ENCODE measurements at places on chromosomes 3 and 15.

GRCh38 chr3:117955196-117955595 lies 1079.5 kb downstream of the IGSF11 start:
- no peak for DNase-seq

DNA sequence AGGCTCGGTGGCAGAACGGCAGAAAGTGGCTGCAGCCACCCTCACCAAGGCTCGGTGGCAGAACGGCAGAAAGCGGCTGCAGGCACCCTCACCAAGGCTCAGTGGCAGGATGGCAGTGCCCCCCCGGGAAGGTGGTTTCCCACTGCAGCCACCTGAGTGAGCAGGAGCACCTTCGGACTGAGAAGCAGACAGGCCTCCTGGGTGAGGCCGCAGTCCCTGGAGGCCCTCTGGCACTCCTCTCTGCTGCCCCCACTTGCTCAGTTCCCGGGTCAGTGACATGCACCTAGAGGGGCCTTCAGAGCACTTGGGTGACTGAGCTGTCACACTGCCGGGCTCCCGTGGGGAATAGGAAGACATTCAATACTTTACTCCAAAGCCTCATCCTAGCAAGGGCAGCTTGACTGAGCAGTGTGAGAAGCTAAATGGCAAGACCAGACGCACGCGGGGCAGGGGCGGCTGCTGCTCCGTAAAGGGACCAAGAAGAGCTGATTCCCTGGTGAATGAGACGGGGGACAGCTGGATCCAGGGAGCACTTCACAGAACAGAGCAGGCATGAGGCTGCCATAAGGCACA lies 62.7 kb downstream of the PCSK6 start:
- DNase-seq: no peak

GRCh38 chr3:56375654-56376053 lies 92.6 kb downstream of the ERC2 start:
- DNase-seq: no peak

- DNase-seq: peak; percentile 47
Measured at GRCh38 chr3:69948246-69948862, 51.2 kb upstream of the SAMMSON start.

GRCh38 chr3:12484198-12484982 lies at the start of gene TSEN2:
Gene TSEN2, plus strand, starts transcription at chr3:12484480. Its CDS starts 5,321 bp downstream, at chr3:12489801.
- peak; percentile 98 for DNase-seq

DNA sequence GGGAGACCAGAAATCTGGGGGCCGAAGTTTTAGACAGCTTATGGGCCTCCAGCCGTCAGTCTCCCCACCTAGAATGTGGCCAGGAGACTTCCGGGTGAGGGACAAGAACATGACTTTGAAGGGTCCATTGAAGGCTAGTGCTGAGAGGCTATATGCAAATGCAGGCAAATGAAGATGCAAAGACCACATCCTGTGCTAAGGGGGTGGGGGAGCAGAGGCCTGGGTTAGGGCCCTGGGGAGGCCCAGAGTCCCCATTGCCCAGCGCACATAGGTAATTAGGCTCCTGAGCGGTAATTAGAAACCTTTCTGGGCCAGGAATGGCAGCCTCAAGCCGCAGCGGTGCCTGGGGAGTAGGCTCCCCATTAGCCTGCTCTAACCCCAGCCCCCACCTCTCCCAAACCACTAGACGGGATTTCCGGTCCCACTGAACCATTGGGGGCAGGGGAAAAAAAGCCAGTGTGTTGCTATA lies 6.8 kb downstream of the CSK start:
- DNase-seq: no peak

Measured in erythroblast (primary cell).